ENCODE measurements at places on chromosomes 3 and 15.

DNA sequence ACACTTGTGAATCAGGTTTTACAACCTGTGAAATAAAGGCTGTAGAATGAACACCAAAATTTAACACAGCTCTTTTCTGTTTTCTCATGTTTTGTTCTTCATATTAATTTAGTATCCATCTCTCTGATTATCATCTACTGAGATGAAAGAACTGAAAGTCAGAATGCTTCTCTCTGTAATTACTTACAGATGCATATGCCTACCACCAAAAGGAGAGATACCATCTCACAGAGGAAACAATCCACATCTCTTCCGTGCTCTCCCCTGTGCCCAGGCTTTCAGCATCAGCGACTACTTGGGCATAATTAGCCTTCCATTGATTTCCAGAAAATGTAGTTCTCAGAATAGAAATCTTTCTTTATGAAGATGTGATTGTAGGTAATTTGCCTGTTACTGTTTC, 741.4 kb downstream of the GRM7 start:
- no peak for DNase-seq

GRCh38 chr3:194472290-194472920, 14.4 kb downstream of the ATP13A3 start:
- no peak for DNase-seq

- no peak for DNase-seq
Observed at GRCh38 chr15:72982714-72983113, 69.5 kb upstream of the NEO1 start.

- DNase-seq: no peak
Observed at GRCh38 chr15:63712828-63713520, 115.8 kb downstream of the FBXL22 start.

DNA sequence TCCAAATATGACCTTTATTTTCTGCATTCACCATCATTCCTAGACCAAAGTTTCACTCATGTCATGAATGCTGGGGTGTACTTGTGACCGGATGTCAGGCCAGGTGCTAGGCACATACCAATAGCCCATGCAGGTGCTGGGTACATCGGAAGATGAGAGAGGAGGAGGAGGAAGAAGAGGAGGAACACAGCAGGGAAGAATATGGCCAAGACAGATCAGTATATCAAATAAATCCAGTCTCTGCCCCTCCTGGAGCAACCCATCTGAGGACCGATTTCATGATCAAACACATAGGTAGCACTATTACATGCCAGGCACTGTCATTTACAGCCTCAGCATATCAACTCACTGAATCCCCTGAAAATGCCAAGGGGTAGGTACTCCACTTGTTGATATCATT, 3.0 kb upstream of the WNT7A start:
- DNase-seq: no peak
